Activated CD8-positive, alpha-beta T cell treated with anti-CD3 and anti-CD28 coated beads for 36 hours (primary cell): ENCODE measurements at places on chromosomes 4 and X. TPM values are rescaled to one million over a fixed set of nuclear protein-coding genes. Genes with fewer than 3 reads are reported as not detected.

DNA sequence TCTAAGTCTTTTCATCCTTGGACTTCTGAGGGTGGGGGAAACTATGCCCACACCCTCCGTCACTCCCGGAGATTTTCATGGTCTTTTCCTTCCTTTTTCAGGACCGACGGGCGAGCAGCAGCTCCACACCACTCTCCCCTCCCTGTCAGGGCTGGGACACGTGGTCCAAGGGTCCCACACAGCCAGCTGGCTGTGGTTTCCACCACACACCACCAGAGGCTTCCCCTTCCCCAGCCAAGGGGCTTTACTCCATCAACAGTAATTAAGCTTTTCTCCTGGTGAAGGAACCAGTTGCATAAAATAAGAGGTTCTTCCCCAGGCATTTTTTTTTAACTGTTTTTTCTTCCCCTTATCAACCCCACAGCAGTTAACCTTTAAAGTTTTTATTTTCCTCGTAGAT is 453.9 kb downstream of the GPAT3 start:
- no peak for DNase-seq
- H3K36me3 ChIP-seq, result no peaks in the 10 kb centered on the region
- no peak overlapping the region for H3K27ac ChIP-seq
- H3K4me3 ChIP-seq, result no peak overlapping the region

DNA sequence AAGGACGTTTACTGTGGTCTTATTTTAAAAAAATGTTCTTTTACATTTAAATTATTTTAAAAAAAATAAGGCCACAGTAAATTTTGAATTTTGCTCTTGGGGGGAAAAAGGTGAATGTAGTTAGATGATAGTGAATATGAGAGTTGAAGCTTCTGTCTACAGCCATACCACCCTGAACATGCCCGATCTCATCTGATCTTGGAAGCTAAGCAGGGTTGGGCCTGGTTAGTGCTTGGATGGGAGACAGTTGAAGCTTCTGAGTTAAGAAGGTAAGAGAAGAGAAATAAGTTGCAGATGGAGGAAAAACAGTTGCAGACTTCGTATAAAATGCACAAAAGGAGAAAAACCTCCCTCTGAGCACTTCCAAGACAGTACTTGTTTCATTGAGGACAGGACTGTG is 115.6 kb upstream of the NR3C2 start:
- H3K27ac ChIP-seq, result no peak overlapping the region
- H3K4me1 ChIP-seq, result no peaks in the 10 kb centered on the region
- no peak for DNase-seq
- H3K4me3 ChIP-seq, result no peak overlapping the region
- H3K36me3 ChIP-seq, result no peaks in the 10 kb centered on the region

- peaks cover 8% of the 10 kb centered on the region for H3K4me1 ChIP-seq
- no peak overlapping the region for H3K4me3 ChIP-seq
- DNase-seq, result no peak
- no peak overlapping the region for H3K27ac ChIP-seq
- H3K27me3 ChIP-seq, result peaks cover 7% of the 10 kb centered on the region
Measured at GRCh38 chr4:76296286-76296820, 10.2 kb upstream of the STBD1 start.

DNA sequence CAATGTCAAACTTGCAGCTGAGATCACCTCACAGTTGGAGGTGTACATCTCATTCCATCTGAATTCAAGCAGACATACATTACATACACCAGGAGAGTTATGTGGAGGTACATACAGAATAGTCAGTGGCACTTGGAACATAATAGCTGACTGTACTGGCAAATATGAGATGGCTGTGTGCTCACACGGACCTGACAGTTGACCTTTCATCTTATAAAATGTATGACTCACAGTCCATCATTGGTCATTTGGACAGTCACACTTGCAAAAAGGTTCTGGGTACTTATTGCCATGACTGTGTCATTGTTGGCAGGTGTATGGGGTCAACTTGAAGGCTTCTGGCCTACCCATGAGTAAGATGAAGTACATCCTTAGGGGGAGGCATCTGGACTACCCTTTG is 88.6 kb upstream of the WDR1 start:
- no peak for DNase-seq
- H3K27ac ChIP-seq, result no peak overlapping the region
- H3K27me3 ChIP-seq, result peaks cover 4% of the 10 kb centered on the region
- no peaks in the 10 kb centered on the region for H3K36me3 ChIP-seq
- H3K4me1 ChIP-seq, result no peaks in the 10 kb centered on the region
- no peak overlapping the region for H3K4me3 ChIP-seq

GRCh38 chr4:89277412-89277811 is 30.2 kb downstream of the GPRIN3 start:
- H3K4me1 ChIP-seq, result peaks cover 41% of the 10 kb centered on the region
- no peak overlapping the region for H3K4me3 ChIP-seq
- DNase-seq, result no peak
- H3K27ac ChIP-seq, result peak overlapping the region; percentile 36

Gene TLR2
- 1.8 TPM for total RNA-seq

Gene MAGED4
- 0.99 TPM for total RNA-seq
